NCI-H2107 (cell line): ENCODE measurements at places on chromosomes 12 and 14.

DNA sequence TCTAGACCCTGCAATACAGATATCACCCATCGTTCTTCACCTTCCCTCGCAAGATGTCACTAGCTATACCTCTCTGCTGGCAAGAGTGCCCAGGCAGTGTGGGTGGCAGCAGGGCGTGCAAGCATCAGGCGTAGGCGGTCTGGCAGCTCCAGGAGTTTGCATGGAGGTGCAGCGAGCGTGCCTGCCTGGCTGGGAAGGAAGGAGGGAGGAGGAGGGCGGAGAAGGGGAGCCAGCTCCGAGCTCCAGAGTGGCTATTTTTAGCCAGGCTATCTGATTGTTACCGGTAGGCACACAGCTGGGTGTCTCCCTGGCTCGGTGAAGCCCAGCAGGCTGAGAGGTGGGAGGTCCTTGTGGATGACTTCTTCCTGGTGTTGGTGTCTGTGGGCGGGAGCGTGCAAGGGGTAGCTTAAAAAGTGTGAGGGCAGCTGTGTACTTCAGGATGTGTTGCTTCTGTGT lies 6.2 kb downstream of the FOXJ2 start:
- DNase-seq: peak; percentile 91

DNA sequence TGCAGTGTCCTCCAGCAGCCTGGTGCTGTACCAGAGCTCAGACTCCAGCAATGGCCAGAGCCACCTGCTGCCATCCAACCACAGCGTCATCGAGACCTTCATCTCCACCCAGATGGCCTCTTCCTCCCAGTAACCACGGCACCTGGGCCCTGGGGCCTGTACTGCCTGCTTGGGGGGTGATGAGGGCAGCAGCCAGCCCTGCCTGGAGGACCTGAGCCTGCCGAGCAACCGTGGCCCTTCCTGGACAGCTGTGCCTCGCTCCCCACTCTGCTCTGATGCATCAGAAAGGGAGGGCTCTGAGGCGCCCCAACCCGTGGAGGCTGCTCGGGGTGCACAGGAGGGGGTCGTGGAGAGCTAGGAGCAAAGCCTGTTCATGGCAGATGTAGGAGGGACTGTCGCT lies 15.2 kb downstream of the C12orf43 start:
- no peak for DNase-seq

DNA sequence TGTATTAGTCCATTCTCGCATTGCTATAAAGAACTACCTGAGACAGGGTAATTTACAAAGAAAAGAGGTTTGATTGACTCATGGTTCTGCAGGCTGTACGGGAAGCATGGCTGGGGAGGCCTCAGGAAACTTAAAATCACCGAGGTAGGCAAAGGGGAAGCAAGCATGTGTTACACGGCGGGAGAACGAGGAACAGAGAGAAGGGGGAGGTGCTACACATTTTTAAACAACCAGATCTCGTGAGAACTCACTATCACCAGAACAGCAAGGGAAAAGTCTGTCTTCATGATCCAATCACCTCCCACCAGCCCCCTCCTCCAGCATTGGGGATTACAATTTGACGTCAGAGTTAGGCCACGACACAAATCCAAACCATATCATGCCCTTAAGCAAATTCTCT lies 13.3 kb upstream of the MAX start:
- no peak for DNase-seq

DNA sequence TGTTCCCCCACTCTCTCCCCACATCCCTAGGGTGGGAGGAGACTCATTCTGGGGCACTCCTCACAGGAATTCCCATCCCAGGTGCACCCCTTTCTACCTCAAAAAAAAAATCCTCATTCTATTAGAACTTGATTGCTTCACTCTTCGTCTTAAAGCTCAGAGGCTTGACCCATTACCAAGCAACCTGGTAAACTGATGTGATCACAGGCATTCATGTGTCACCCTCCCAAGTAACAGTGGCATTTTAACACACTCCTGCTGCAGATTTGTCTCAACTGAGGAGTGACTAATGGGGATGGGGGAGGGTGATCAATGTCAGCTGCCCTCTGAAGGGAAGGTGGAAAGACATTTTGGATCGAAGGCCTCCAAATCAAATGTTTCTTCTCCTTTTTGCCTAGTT lies 78.1 kb upstream of the PTHLH start:
- no peak for DNase-seq

DNA sequence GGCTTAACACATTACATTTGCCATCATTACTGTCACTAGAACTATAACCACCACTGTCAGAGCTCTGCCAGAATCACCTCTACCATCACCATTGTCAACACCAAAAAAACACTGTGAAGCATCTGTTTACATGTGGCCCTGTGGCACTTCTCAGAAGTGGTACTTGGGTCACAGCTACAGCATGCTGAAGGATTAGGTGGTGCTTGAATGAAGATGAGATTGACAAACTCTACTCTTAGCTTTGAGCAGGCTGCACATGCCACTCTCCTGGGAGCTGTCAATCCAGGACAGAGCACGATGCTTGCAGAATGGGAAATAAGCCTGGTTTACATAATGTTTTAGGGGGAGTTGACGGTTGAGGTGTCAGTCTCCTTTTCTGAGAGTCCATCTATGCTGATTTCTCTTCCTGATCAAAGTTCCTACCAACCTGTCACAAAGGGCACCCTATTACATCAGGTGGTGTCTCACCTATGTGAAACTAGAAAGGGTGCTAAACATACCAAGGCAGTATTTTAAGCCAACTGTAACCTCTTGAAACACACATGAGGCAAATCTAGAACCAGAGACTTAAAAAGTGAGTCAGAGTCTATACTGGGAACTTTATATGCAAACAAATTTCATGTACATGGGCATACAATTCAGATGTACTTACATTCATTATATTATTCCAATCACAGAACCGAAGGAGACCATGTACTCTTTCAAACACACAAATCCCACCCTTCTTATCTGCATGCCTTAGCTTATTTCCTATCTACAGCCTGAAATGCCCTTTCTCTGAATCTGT lies 258.7 kb downstream of the EMP1 start:
- no peak for DNase-seq

DNA sequence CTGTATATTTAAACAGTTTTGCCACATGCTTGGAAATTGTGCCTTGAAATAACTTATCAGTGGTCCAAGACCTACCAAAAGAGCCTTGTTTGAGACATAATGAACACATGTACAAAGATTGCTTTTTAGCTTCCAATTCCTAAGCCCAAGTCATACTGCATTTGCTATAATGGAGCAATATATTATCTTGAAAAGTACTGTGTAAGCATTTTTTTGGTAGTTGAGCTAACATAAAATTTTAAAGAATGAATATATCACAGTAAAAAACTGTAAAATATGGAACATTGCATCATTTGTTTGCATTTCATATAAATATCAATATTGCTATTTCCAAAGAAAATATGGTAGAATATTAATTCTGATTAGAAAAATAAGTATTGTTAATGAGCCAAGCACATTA lies 28.8 kb upstream of the HMGA2 start:
- DNase-seq: no peak

- DNase-seq: no peak
These were observed 9.2 kb downstream of the PTGES3 start for GRCh38 chr12:56678852-56679251.

- no peak for DNase-seq
These were observed 41.1 kb downstream of the TTLL5 start for GRCh38 chr14:75702122-75702521.

GRCh38 chr14:94100847-94101246 lies 9.7 kb upstream of the IFI27 start:
- no peak for DNase-seq

GRCh38 chr12:107296681-107297089 lies 203.3 kb upstream of the CRY1 start:
- DNase-seq: no peak

- DNase-seq: no peak
These were observed 162.9 kb downstream of the PCNX1 start for GRCh38 chr14:71070169-71070568.

- no peak for DNase-seq
These were observed 166.9 kb upstream of the DCN start for GRCh38 chr12:91349476-91349875.

DNA sequence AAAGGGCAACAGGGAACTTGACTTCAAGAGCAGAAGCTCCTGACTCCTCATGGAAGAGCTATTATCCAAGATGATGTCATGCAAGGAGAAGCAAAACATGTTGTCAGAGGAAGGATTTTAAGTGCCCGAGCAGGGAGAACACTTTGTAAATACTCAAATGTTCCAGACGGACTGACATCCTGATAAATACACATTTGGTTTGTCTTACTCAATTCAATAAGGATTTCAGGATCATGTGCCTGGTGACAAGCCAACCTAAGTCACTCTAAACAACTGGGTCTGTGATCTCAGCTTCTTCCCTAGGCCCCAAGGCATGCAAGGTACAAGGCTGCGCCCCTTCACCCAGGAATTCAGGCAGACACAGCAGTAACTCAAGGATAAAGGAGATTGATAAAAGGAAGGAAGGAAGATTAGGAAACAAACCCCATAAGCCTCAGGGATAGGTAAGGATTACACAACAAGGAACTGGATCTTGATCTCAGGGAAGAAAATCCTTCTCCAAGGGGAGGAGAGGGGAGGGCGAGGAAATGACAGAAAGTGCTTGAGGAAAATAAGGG lies 26.8 kb upstream of the CEBPE start:
- DNase-seq: no peak

- DNase-seq: no peak
These were observed 100.0 kb downstream of the DUSP6 start for GRCh38 chr12:89252284-89252683.

DNA sequence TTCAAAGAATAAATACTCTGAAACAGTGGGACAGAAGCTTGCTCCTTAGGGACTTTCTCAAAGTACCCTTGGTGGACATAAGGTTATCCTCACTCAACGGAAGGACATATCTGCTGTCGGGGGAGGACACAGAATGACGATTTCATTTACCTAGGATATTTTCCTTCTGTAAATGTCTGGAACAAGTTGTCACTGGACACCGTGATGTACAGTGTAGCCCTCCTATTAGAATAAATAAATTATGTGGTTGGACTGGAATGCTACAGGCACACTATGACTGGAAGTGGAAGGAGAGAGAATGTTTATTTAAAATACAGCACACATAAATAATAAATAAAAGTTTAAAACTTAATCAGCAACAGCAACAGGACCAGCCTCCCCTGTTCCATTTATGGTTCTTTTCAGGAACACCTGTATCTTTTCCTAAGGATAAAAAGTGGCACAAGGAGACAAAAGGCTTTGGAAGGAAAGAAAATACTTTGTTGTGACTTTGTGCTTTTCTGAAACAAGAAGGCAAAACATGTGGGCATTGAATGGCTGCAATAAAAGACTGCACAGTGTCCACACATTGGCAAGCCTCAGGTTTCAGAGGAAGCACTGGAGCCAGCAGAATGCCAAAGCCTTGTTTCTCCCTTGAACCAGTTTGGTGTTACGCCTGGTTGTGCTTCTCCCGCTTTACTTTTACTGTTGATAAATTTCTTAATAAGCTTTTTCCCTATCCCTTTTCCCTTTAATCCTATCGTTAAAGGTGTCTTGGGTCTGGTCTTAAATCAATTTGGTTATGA lies 36.8 kb downstream of the FGD4 start:
- no peak for DNase-seq

DNA sequence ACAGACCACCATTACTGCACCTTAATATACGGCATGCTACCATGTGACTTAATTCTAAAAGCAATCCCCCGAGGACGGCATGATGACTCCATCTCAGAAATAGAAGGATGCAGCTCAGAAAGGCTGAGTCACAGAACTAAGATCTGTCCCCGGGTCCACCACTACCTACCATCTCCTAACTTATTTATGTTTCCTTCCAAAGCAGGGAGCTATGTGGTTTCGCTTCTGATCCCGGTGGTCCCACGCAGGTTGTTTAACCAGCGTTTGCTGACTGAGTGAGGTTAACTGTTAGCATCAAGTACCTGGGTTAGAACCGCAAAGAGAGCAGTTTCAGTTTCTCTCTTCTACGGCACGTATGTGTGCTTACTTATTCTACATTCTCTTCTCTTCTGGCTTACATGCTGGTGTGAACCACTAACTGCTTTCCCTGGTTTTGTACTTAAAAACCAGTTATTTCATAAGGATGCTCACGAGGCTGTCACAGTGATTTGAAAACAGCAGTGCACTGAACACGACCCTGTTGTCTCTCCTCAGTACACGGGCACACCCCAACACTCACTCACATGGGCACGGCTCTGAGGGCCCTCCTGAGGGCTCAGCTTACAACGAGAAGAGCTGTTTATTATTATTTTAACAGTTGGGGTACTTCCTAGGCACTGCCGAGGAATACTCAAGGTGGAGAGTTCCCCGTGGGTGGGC lies 66.7 kb downstream of the CCDC88C start:
- no peak for DNase-seq

DNA sequence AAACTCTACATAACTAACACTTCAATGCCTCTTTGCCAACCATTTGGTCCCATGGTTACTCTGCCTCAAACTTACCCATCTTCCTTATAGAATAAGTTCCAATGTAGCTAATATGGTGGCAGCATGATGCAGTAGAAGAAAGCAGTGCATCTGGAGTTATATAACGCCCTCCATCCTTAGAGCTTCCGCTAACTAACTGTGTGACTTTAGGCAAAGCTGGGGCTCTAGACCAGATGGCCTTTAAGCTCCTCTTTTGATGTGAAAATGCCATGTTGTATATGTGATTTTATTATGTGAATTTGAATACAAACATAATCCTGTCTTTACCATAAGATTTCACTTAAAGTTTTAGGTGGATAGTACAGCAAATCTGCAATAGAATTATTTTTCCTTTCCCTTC lies 6.1 kb downstream of the ABCD2 start:
- no peak for DNase-seq

GRCh38 chr12:105048315-105048714 lies 35.9 kb downstream of the ALDH1L2 start:
- no peak for DNase-seq

DNA sequence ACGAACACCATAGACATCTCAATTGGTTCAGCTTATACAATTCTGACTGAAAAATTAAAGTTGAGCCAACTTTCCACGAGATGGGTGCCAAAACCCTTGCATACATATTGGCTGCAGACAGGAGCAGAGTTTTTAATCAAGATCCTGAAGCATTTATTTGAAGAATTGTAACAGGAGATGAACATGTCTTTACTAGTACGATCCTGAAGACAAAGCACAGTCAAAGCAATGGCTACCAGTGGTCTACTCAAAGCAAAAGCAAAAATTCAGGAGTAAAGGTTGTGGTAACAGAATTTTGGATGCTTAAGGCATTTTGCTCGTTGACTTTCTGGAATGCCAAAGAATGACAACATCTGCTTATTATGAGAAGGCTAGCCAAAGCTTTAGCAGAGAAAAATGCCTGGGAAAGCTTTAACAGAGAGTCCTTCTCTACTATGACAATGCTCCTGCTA lies 20.7 kb downstream of the ZDHHC17 start:
- no peak for DNase-seq

DNA sequence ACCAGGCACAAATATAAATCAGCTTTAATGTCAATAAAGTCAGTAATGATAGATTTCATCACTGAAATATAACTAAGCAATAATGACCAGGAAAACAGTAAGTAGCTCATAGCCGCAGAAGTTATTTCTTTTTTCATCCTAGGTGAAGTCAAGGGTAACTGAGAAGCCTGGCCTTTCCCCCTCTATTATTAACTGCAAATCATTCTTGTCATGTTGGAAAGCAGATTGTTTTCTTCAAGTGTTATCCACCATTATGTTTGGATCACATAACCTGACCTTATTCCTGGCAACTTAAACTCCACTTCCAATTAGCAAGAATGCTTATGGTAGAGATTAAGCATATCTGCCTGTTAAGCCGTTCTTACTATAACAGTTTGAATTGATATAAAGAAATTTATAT lies 603.4 kb upstream of the FOXG1 start:
- DNase-seq: no peak

GRCh38 chr12:76272287-76272686 lies 75.9 kb downstream of the BBS10 start:
- no peak for DNase-seq

- no peak for DNase-seq
These were observed 711.8 kb upstream of the LRFN5 start for GRCh38 chr14:40894846-40895245.
